ENCODE measurements at places on chromosomes 12 and 14.

- DNase-seq = no peak
Observed at GRCh38 chr14:90715993-90716392, 100.2 kb downstream of the TTC7B start.

GRCh38 chr12:57497223-57498131 lies 9.6 kb downstream of the MARS1 start:
- DNase-seq = no peak

- no peak for DNase-seq
Observed at GRCh38 chr12:95004610-95005009, 1.1 kb upstream of the NDUFA12 start.

DNA sequence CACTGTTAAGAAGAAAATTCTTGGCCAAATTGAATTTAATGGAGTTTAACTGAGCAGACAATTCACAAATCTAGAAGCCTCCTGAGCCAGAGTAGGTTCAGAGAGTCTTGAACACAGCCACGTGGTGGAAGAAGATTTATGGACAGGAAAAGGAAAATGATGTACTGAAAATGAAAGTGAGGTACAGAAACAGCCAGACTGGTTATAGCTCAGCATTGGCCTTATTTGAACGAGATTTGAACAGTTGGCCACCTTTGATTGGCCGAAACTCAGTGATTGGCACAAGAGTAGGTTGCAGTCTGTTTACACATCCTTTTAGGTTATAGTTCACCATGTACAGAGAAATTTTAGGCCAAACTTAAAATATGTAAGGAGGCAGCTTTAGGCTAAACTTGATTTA lies 9.9 kb downstream of the OAS2 start:
- DNase-seq = no peak

DNA sequence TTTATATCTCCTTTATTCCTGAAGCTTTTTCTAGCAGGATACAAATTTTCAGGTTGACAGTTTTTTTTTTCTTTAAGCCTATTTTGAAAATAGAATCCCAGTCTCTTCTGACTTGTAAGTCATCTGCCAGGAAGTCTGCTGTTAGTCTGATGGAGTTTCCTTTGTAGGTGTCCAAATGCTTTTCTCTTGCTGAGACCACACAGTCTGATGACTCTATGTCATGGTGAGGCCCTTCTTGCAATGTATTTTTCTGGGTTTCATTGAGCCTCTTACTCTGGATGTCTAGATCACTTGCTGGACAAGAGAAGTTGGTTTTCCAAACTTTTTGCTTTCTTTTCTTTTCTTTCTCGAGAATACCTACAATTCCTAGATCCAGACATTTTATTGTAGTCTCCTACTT lies 30.6 kb downstream of the USP15 start:
- no peak for DNase-seq

- DNase-seq = no peak
Observed at GRCh38 chr14:35495278-35495677, 38.7 kb upstream of the INSM2 start.

- no peak for DNase-seq
Observed at GRCh38 chr12:107405436-107405835, 280.2 kb upstream of the PWP1 start.

DNA sequence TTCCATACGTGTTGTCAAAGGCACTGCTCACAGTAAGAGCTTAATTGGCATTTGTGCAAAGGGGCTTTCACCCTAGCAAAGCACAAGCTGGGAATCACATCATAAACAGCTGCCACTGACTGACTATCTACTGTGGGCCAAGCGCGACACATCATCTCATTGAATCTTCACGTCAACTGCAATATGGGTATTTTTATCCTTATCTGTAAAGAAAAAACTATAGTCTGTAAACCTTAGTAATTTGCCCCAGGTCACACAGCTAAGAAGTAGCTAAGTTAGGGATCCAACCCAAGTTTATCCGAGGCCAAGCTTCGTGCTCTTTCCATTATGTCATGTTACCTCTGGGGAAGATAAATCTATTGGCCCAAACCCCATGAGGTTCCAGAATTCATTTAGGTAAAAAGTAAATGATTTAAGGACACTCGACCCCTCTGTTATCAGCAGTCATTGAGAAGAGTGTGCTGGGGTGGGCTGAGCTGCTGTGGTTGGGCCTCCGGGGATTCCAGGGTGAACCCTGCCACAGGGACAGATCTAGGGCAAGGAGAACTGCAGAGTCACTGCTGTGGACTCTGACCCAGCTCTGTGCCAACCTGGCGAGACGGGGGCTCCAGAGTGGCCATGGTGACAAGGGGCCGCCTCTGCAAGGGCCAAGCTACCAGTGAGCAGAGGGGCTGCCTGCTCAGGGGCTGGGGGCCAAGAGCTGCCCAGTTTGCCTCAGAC lies 27.6 kb downstream of the NCKAP5L start:
- DNase-seq = no peak

DNA sequence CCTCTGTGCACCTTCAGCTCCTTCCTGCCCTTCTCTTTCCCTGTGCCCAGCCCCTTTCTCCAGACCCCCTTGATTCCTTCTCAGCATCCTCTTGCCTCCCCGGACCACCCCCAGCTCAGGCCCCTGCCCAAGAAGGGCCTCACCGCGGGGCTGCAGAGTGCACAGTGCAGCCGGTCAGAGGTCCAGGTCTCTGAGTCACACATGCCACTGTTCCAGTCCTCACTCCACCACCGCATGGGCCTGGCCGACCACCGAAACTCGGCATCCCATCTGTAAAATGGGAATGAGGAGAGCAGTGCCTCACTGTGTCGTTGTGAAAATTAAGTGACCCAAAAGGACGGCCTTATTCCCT lies 13.3 kb downstream of the BDKRB1 start:
- DNase-seq = no peak

GRCh38 chr12:43711348-43711747 lies 47.2 kb downstream of the PUS7L start:
- DNase-seq = no peak

GRCh38 chr12:94172973-94173372 lies 24.6 kb downstream of the PLXNC1 start:
- DNase-seq = no peak

- no peak for DNase-seq
Observed at GRCh38 chr12:105423921-105424320, 93.4 kb downstream of the C12orf75 start.

- DNase-seq = no peak
Observed at GRCh38 chr12:124510301-124510970, 57.0 kb downstream of the NCOR2 start.
